ENCODE measurements at places on chromosomes 13 and 19. TPM values are rescaled to one million over a fixed set of nuclear protein-coding genes. Genes with fewer than 3 reads are reported as not detected.

Gene CGB1
- total RNA-seq, result not detected

Gene ELAVL3
- total RNA-seq, result 105 TPM

Gene KCTD15
- 85.5 TPM for total RNA-seq

Gene ZNF625
- 37.6 TPM for total RNA-seq

Gene SYNE4
- not detected for total RNA-seq

Gene COL4A2
- 56.8 TPM for total RNA-seq

Gene C19orf44
- total RNA-seq, result 2.8 TPM

Gene ZNF223
- 14.8 TPM for total RNA-seq

Gene ZNF568
- 39.8 TPM for total RNA-seq

Gene PRR22
- 0.16 TPM for total RNA-seq

Measured in occipital lobe (tissue), 3 donors.